CD4-positive, alpha-beta T cell treated with Interleukin-15 for 4 hours (primary cell): ENCODE measurements at places on chromosomes 2 and 18.
A peak's percentile ranks its signal among the peaks of the same experiment; 100 is the strongest.

DNA sequence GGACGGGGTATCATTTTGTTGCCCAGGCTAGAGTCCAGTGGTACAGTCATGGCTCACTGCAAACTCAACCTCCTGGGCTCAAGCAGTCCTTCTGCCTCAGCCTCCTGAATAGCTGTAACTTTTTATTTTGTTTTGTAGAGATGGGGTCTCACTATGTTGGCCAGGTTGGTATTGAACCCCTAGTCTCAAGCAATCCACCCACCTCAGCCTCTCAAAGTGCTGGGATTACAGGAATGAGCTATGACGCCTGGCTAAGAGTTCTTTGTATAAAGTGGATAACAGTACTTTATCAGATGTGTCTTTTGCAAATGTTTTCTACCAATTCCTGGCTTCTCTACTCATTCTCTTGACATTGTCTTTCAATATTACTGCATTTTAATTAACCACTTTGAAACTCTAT, 17.1 kb upstream of the NT5DC4 start:
- DNase-seq, result no peak

GRCh38 chr18:57141208-57142129, 5.4 kb upstream of the BOD1L2 start:
- DNase-seq, result no peak

GRCh38 chr2:75538521-75539490, 21.9 kb downstream of the EVA1A start:
- DNase-seq, result no peak

GRCh38 chr2:143908843-143909242, 611.1 kb downstream of the ZEB2 start:
- no peak for DNase-seq

DNA sequence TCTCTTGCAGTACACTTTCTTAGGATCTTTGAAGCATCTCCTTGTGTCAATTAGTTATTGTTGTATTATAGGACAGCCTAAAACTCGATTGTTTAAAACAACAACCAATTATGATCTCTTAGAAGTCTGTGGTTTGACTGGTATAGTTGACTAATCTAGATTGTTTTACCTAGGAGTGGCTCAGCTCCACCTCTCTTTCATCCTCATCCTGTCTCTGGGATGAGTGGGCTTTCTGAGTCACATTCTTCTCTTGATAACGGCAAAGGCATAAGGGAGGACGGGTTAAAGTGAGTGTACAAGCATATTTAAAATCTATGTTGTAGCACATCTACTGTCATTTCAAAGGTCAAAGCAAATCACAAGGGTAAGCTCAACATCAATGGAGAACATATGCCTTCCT, 102.3 kb upstream of the GULP1 start:
- DNase-seq, result no peak

DNA sequence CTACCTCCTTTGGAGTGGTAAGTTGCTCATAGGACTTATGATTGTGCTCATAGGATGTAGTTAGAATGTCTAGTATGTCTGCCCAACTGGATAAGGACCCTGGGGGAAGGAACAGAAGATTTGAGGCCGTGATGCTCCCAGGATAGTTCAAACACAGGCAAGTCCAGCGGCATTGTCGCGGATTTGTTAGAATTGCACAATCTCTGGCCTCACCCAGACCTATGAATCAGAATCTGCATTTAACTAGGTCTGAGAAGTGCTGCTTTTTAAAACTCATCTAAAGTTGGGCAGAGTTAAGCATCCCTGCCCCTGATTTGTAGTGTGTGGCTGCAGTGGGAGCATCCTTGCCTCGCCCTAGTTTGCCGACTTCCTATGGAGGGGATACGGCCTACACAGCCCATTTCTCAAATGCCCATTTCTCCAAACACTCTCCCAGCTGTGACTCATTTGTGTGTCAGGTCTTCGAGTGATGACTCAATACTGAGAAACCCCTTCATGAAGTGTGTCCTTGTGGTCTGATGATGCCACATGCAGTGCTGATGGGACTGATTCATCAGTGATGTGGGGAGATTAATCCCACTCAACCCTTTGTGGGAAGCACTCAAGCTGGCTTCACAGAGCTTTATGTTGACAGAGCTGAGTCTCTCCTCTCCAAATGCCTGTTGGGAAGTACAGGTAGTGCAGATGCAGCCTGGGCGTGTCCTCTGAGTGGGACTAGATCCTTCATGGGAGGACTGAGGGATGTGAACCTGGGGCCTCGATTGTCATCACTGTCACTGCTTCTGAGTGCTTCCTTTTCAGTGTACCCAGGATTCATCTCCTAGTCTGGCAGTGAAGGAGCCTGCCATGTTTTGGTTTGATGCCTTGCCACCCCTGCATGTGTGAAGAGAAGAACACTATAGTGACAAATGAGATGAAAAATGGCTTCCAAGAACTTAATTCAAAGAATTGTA, 18.7 kb downstream of the SMIM21 start:
- DNase-seq, result peak; percentile 4

- DNase-seq, result no peak
Measured at GRCh38 chr2:23426263-23426905, 41.4 kb downstream of the KLHL29 start.

DNA sequence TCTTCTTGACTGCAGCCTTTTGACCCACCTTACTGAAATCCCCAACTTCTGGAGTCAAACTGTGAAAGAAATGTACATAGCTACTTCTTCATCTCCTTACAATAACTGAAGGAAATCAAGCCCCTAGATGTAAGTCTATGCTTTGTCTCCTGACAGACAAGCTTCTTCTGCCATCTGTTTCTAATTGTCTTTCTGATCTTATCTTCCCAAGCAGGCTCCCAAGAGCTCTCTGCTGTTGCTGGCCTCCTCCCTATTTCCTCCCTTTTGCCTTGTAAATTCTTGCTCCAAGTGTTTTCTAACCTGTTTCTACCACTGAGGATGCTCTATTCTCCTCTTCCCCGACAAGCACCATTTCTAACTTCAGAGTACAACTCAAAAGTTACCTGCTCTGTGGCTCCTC, 77.4 kb upstream of the OSR1 start:
- no peak for DNase-seq

DNA sequence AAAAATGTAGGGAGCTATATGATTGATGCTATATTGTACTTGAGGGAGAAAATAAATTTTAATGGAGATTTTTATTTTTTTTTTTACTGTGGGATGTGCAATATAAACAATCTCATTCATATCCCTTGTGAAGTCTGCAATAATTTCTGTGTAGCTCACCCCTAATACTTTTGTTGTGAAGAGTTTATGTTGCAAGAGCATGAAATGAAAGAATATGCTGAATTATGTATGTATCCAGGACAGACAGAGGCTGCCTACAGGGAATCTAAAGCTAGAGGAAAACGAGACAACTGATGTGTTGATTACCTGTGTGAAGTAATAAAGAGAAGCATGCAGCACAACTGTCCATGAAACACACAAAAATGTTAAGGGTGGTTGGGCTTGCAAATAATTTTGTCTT, 643.3 kb downstream of the DCDC2C start:
- no peak for DNase-seq
